CD4-positive, alpha-beta T cell treated with Interferon gamma for 1 hour (primary cell): ENCODE measurements at places on chromosomes 12 and 14.

DNA sequence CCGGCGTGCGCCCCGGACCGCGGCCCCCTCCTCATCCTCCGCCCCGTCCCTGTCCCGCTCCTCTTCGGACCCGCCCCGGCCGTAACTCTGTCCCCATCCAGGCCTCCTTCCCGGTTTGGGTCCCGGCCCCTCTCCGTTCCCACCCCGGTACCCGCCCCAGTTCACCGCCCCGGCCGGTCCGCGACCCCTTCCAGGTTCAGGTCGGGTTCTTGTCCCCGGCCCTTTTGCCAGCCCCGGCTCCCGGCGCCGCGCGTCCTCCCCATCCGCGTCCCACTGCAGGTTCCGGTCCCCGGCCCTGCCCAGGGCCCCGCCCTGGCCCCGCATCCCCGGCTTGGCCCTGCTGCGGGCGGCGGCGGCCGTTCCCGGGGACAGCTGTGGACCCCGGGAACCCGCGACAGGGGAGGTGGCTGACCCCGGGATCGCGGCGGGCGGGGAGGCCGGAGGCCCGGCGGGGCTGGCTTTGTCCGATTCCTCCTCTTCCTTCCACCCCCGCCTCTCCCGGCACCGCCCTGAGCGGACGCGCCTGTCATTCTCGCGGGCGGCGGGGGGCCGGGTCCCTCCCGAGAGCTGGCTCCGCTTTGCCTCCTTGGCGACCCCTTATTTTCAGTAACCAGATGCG lies 601 bp downstream of the KLC1 start:
- peak; percentile 29 for DNase-seq

- DNase-seq = no peak
Measured at GRCh38 chr12:111130336-111130735, 210.0 kb upstream of the MYL2 start.

DNA sequence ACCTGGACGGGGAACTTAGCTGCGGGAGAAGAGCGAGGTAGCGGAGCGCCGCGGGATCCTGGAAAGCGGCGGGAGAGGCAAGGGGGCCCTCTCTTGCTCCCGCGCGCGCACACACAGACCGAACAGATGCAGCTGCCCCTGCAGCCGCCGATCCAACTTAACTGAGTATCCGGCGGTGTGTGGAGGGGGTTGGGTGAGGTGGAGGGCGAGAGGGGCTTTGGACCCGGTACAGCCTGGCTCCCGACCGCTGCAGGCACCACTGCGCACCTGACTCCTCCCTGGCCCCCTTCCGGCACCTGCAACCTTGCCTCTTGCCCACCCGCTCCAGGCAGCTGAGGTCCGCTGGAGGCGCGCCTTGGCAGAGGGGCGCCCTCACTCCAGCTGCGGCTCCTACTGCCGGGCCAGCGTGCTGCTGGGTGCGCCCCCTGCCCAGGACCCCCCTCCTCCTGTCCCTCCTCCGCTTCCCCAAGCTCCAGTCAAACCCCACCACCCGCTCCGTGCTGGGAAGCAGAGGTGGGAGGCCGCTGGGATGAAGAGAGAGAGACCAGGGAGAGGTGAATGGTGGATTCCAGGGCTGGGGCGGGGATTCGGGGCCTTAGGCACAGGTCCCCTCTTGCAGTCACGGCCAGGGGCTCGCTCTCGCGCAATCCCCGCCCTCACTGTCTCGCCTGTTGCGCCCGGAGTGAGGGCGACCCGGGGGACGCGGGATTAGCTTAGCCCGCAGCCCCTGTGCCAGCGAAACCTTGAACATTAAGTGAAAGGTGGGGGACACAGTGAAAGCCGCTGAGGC lies 2.6 kb downstream of the DIO3 start:
- DNase-seq = no peak

DNA sequence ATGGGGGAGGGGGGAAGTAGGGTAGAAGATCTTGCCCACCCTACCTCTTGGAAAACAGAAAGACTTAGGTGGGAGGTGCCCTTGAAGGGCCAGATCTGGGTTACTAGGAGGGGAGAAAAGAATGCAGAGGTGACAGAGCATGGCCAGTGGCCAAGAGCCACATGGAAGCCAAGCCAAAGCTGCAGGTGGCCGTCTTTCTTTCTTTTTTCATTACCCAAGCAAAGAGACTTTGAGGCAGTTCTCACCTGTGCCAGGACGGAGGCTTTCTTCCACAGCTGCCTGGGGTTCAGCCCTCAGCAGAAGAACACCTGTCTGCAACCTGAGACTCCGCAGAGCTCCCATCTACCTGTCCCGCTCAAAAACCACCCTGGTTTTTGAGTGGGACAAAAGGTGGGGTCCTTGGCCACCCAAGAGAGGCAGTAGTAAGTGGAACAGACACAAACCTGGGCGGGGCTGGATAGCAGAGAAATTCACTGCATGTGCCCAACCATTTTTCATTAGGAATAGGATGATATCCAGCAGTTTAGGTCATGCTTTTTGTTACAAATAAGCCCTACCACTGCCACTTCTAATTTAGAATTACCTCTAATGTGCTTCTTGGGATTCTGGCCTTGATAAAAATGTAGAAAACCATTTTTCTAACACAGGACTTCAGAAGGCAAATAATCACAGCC lies 116.5 kb downstream of the DYRK2 start:
- DNase-seq = no peak

DNA sequence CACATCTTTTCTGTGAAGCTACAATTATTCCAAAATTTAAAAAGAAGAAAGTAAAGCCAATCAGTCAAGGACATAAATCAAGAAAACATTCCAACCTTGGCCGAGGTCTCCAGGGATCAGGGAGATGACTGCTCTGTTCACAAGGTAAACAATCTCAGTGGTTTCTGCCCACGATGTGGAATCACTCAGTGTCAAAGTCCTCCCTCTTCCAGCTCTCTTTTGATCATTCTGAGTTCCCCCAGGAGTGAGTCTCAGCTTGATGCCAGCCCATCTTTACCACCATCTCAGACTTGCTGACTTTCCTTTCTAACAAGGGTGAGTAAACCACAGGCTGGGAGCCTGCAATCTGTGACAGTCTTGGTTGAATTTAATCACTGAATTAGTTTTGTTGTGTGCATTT lies 4.8 kb upstream of the SERPINA9 start:
- DNase-seq = no peak

DNA sequence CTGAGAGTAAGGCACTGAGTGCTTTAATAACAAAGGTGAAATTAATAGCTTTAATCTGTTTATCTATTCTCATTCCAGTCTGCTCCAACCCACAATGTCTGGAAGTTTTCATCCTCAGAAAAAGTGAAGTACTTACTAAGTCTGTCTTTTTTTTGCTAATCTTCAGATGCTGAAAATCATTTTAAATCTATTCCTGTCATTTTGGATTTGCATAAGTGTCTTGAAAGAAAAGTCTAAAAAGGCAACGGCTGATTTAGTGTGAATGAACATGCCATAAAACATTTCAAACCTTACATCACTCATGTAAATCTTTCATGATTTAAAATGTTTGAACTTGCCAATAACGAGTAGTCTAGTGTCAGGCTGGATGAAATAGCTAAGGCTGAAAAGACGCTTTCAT lies 685.6 kb downstream of the RPS29 start:
- no peak for DNase-seq

- no peak for DNase-seq
Measured at GRCh38 chr14:96096639-96097610, 57.8 kb downstream of the C14orf132 start.

DNA sequence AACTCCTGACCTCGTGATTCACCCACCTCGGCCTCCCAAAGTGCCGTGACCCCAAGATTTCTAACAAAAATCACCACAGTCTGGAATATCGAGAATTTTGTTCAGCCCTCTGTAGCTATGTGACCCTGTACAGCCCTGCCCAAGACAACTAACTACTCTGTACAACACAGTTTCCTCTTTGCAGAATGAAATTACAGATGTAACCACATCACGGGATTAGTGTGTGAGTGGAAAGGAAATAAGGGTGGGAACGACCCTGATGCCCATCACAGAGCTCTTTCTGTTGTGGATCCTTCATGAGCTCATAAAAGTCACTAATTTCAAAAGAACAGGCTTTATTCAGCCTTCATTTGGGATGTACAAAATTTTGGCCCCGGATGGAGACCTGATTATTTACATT lies 50.5 kb upstream of the KRR1 start:
- no peak for DNase-seq

- no peak for DNase-seq
Measured at GRCh38 chr14:75435473-75435872, 7.7 kb downstream of the JDP2 start.

GRCh38 chr12:123966596-123966995 lies 6.0 kb downstream of the CCDC92 start:
- DNase-seq = no peak

DNA sequence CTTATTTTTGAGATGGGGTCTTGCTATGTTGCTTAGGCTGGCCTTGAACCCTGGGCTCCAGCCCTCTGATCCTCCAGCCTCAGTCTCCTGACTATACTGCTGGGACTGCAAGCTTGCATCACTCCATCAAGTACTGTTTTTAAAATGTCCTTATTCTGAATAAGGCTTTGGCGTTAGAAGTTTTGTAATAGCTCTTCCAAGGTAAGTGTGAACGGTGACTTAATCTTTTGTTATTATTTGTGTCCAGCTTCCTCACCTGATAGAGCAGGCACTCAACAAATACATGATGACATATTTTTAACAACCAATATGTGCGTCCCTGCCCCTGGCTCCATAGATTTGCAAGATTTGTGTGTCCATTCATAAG lies 1.4 kb downstream of the C1RL start:
- DNase-seq = no peak

DNA sequence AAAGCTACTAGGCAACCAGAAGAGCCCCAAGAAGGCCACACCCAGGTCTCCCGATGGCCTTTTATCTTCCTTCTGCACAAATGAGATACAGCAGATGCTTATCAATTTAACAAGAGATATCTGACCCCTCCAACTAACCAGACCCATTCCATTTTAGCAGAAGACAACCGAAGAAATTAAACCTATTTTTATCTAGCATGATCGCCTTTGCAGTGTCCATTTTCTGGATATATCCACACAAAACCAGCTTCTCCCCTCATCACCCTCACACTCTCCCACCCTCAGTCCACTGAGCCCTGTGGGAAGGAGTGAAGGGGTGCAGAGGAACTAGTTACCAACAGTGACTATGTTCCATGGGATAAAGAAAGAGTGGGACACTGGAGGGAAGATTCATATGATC lies 20.9 kb upstream of the DHRS4 start:
- no peak for DNase-seq

DNA sequence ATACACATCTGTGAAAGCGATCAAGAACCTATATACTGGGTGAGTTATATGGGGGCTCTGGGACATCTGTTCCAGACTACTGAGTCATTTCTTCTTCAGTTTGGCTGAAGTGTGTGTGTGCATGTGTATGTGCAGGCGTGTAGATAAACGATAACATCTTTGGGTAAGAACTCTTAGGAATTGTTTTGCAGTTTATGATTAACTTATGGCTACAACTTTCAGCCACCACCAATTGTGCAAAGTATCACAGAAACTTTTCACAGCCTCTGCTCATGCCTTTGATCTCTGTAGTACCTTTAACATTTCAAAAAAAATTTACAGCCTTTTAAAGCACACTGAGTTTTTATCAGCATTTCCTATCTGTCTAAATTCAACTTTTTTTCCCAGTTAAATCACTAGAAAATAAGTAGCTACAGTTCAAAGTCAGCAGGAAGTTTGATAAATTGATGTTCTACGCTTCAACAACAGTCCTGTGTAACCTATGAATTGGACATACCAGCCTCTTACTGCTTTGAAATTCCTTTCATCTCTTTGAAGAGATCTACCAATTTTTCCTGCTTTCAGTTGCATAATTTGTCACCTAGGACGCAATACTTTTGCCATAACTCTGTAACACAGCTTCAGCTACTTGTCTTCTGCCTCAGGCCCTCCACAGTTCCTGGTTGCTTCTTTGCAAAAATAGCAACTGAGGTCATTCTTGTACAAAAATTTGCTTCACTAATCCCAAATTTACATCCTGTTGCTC lies 43.0 kb downstream of the PPM1H start:
- DNase-seq = no peak

- no peak for DNase-seq
Measured at GRCh38 chr14:91980157-91980556, 32.7 kb upstream of the FBLN5 start.

- no peak for DNase-seq
Measured at GRCh38 chr12:124975276-124975675, 13.7 kb downstream of the DHX37 start.

DNA sequence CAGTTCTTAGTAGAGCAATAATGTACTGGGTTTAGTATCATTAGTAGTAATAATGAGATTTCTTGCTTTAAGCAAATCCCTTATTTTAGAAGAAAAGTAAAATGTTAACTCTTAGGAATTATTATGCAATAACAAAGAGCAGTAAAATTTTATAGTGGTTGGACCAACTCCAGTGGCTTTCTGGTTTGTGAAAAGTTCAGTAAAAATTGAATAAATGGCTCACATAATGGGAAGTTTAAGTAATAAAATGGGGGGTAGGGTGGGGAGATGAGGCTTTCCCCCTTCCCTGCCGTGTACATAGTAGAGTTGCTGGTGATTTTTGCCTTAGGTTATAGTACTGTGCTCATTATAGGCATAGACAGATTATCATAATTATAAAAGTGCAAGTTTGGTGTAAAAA lies 250.5 kb upstream of the ATP2B1 start:
- no peak for DNase-seq

DNA sequence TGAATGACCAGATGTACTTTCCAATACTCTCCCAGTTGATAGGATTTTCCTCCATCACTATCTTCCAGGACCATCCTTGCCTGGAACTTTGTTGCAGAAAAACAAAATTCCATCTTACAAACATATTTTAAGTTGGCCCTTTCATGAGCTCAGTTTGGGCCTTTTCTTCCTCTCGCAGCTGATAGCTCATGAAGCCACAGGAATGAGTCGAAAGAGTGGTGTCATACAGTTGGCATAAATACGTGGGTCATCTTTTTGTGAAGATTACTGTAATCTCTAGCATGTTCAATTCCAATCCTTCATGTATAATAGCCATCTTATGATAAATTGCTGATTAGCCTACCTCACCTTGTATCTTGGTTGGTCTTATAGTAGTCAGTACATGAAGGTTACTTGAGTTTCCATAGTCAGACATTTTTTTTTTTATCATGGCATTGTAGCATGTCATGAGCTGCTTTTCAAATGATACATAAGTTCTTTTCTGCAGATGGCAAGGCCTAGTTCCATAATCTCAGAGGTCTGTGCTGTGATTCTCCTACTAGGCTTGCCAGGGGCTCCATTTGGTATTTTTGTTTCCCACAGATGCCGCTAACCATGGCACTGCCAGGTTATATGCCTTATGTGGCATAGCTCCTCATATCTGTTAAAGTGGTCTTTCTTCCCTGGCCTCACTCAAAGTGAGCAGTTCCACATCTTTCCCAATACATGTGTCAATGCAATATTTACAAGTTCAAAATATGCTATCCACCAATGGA lies 380.6 kb upstream of the DCN start:
- DNase-seq = no peak

DNA sequence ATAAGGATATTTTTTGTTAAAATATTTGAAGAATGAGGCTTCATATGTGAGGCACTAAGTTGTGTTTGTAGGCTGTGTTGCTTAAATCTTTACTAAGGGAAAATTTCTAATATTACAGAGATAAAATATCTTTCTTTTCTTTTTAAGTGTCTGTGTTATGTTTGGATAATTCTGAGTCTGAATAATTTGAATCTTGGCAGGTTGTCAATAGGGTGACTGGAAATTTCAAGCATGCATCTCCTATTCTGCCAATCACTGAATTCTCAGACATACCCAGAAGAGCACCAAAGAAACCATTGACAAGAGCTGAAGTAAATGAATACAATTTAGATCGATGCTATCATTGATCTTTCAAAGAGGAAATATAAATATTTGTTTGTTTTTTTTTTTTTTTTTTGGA lies 29.4 kb downstream of the TMPO start:
- no peak for DNase-seq

GRCh38 chr14:52235434-52235833 lies 32.1 kb upstream of the PTGDR start:
- DNase-seq = no peak
